ENCODE measurements at places on chromosomes 4 and X.

GRCh38 chr4:4990857-4991540, 28.3 kb downstream of the CYTL1 start:
- H3K36me3 ChIP-seq: no peaks in the 10 kb centered on the region
- DNase-seq: no peak
- H3K27me3 ChIP-seq: peaks cover 26% of the 10 kb centered on the region
- no peak overlapping the region for H3K4me3 ChIP-seq
- no peak overlapping the region for H3K27ac ChIP-seq

GRCh38 chrX:112641449-112641848, 38.3 kb downstream of the LHFPL1 start:
- peaks cover 4% of the 10 kb centered on the region for H3K4me1 ChIP-seq
- no peaks in the 10 kb centered on the region for H3K27me3 ChIP-seq
- DNase-seq: no peak
- no peak overlapping the region for H3K4me3 ChIP-seq

- peaks cover 17% of the 10 kb centered on the region for H3K36me3 ChIP-seq
- no peak overlapping the region for H3K4me3 ChIP-seq
- H3K27me3 ChIP-seq: no peaks in the 10 kb centered on the region
Measured at GRCh38 chr4:145909773-145910172, 28.9 kb downstream of the ZNF827 start.

GRCh38 chr4:144820011-144820727, 174.2 kb downstream of the HHIP start:
- peaks cover 4% of the 10 kb centered on the region for H3K4me1 ChIP-seq
- DNase-seq: no peak
- no peaks in the 10 kb centered on the region for H3K36me3 ChIP-seq
